B cell (primary cell): ENCODE measurements at places on chromosomes 6 and 20. TPM values are rescaled to one million over a fixed set of nuclear protein-coding genes. Genes with fewer than 3 reads are reported as not detected.

DNA sequence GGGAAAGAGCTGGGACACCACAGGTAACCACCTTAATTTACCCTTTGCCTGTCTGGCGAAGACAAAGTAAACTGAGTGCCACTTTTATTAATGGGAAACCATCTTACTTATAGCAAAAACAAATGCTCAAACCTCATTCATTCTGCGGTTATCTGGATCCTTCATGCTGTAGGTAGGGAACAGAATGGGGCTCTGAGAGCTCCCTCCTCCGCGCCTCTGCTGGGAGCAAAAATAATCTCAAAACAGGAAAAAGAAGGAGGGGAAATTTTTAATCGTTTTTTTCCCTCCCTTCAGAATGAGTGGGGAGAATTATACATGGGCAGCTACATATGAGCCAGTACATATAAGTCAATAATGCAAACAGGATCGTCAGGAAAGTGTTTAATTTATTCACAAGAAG is 177.3 kb downstream of the GMPR start:
- DNase-seq, result no peak

- DNase-seq, result no peak
These were observed 9.8 kb downstream of the OGFRL1 start for GRCh38 chr6:71298459-71298858.

Gene MUC22
- total RNA-seq, result not detected in 2 replicates

Gene PSORS1C1
- not detected in 2 replicates for total RNA-seq

- no peak for DNase-seq
These were observed 41.6 kb downstream of the MRAP2 start for GRCh38 chr6:84074988-84075781.
